Activated naive CD8-positive, alpha-beta T cell treated with anti-CD3 and anti-CD28 coated beads for 36 hours (primary cell): ENCODE measurements at places on chromosomes 4 and X. TPM values are rescaled to one million over a fixed set of nuclear protein-coding genes. Genes with fewer than 3 reads are reported as not detected.

DNA sequence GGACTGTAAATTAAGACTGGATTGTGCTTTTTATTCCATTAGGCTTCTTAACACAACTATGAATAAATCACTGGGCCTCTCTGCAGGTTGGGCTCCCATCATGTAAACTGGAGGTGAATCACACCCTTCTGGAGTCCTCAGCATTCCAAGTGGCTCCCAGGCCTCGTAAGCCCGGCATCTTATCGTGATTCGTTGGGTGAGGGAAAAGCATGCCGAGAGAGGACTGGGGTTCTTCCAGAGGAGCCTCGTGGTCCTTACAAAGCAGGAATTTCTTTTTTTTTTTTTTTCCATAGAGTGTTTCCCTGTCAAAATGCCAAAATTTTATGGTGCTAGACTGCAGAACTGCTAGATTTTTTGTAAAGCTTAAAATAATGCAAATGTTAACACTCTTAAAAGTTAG is 20.0 kb downstream of the CLDN22 start:
- DNase-seq: no peak

DNA sequence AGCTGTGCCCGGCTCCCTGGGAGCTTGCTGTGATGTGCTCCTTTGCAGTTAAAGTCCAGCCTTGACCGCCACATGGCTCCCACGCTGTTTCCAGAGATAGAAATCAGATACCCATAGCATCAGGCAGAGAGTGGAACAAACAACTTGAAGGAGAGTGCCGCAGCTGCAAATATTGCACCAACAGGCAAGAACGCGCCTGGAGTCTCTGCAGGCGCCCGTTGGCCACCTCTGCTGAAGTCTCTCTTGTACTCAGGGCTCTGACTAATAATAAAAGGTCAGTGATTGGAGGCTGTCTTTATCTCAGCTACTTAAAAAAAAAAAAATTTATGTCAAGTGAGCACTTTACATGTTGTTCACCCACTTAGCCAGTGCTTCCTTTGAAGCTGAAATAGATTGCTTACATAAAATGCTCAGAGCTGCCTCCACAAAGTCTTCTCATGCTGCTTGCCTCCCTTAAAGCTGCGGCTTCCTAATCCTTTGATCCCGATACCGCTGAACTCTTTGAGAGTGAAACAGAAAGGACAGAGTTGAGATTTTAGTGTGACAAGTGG is 30.9 kb upstream of the TENM3 start:
- no peak for DNase-seq

FHDC1 gene
- 0.06 TPM for total RNA-seq

SEPTIN6 gene
- total RNA-seq: 187 TPM

H2AZ1 gene
- total RNA-seq: 735 TPM
